ENCODE measurements at places on chromosomes 6 and 20.

DNA sequence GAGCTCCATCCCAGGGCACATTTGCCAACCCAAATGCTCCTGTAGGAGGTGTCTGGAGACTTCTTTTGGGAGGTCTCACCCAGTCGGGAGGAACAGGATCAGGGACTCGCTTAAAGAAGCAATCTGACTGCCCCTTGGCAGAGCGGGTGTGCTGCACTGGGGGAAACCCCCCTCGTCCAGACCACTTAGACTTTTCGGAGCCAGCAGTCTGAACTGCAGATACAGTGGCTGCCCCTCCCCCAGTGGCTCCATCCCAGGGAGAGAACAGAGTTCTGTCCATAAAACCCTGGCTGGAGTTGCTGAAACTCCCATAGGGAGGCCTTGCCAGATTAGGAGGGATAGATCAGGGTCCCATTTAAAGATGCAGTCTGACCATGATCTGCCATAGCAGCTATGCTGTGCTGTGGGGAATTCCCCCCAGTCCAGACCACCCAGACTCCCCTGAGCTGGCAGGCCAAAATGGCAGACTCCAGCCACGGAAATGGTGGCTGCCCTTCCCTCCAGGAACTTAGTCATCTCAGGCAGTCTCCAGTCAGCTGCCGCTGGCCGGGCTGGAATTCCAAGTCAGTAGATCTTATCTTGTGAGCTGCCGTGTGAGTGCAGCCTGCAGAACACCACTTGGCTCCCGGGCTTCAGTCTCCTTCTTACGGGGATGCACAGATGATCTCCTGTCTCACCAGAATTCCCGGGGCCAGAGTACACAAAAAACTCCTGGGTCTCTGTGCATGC lies 278.1 kb upstream of the SASH1 start:
- no peak for DNase-seq

GRCh38 chr6:117371492-117371891 lies 54.2 kb downstream of the ROS1 start:
- no peak for DNase-seq

- DNase-seq = no peak
These were observed 45.3 kb downstream of the PDSS2 start for GRCh38 chr6:107413966-107414645.

- no peak for DNase-seq
These were observed 278.6 kb downstream of the TBC1D7 start for GRCh38 chr6:13049666-13050254.

GRCh38 chr6:70954750-70955149 lies 2.1 kb downstream of the B3GAT2 start:
- DNase-seq = no peak

GRCh38 chr6:156423075-156423474 lies 354.1 kb upstream of the ARID1B start:
- DNase-seq = no peak

DNA sequence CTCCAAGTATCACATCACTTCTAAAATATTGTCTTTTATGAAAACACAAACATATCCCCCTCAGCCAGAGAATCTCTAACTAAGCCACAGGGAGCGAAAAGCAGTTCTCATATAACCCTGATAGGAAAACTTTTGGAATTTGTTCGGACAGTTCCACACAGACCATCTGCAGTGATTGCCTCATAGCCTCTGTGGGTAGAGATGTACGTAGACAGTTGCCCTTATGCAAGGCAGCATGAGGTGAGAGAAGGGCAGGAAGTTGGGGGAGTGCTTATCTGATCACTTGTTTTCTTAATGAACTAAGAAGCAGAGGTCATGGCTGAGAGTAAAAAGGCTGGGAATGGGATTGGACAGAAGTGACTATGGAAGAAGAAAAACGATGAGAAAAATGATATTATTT lies 39.6 kb downstream of the SLC23A2 start:
- no peak for DNase-seq

GRCh38 chr6:168106633-168107005 lies 27.6 kb upstream of the FRMD1 start:
- no peak for DNase-seq

- no peak for DNase-seq
These were observed 160.8 kb upstream of the QKI start for GRCh38 chr6:163253556-163254213.

DNA sequence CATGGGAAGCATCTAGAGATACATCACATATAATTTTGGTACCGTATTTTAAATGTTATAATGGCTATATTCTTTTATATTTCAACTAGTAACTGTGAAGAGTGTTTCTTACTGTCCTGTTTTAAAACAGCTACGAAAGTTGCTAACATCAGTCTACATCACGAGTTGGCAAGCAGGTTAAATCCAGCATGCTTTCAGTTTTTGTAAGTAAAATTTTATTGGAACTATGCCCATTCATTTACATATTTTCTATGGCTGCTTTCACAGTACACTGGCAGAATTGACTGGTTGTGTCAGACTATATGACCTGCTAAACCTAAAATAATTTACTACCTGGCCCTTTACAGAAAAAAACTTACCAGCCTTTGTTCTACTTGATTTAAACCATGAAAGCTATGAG lies 478.1 kb downstream of the PHF3 start:
- DNase-seq = no peak

GRCh38 chr6:81847866-81848265 lies 95.4 kb upstream of the TENT5A start:
- DNase-seq = no peak

GRCh38 chr6:35893246-35893645 lies 27.7 kb downstream of the SRPK1 start:
- no peak for DNase-seq

GRCh38 chr20:43941476-43942200 lies 27.0 kb downstream of the TOX2 start:
- DNase-seq = no peak

Data from activated naive CD8-positive, alpha-beta T cell treated with anti-CD3 and anti-CD28 coated beads, Interleukin-2, amount 50 U/mL, for 24 hours (primary cell).